ENCODE measurements at places on chromosomes 16 and 17.

- no peak for DNase-seq
Observed at GRCh38 chr17:869086-869485, 86.9 kb downstream of the MRM3 start.

DNA sequence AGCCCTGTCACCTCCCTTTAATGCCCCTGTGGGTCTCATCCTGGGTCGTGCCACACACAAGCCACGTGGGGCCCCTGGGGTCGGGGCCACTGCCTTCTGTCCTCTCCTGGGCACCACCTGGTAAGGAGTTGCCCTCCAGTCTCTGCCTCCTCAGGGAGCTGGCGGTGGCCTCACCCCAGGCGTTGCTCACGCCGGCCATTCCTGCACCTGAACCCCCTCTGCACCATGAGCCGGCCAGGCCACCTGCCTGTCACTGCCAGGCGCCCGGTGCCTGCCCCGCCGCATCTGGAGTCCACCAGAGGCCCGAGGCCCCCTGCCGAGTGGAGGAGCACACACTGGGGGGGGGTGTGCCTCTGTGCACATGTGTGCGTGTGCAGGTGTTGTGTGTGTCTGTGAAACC lies 10.4 kb downstream of the NHERF2 start:
- DNase-seq, result no peak

- DNase-seq, result no peak
Observed at GRCh38 chr17:4836221-4836620, 3.1 kb downstream of the MINK1 start.

DNA sequence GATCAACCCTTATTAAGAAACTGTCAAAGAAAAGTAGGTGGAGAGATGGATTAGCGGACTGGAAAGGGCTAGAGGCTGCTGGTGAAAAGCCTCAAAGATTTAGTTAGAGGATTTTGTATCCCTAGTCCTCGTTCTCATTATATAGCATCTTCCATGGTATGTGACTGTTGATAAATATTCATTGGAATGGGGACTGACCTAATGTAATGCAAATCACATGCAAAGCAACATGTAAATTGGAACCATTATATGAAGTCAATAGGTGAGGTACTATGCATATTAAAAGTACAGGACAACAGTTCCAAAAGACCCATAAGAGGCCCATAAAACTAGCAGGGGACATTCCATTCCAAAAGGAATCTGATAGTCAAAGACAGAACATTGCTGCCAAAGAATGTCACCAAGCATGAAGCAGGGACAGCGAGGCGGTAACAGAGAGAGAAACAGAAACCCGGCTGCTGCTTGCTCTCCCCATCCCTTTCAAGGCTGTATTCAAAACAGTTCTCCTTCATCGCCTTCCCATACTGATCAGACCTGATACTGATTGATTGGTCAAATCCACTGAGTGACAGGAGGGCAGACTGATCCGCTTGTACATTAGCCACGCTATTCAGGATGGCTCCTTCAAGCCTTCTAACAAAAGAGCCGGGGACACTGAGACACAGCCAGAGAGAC lies 44.5 kb downstream of the SOX9 start:
- no peak for DNase-seq

DNA sequence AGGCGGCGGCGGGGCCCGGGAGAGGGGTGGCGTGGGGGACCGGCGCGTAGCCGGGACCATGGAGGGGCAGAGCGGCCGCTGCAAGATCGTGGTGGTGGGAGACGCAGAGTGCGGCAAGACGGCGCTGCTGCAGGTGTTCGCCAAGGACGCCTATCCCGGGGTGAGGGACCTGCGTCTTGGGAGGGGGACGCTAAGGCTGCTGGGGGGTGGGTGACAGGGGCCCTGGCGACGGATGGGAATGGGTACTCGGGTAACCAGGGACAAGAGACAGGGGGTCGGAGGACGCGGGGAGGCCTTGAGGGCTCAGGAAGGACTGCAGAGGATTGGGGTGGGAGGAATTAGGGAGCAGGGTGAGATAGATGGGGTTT lies 243 bp downstream of the RND2 start:
- DNase-seq, result no peak

DNA sequence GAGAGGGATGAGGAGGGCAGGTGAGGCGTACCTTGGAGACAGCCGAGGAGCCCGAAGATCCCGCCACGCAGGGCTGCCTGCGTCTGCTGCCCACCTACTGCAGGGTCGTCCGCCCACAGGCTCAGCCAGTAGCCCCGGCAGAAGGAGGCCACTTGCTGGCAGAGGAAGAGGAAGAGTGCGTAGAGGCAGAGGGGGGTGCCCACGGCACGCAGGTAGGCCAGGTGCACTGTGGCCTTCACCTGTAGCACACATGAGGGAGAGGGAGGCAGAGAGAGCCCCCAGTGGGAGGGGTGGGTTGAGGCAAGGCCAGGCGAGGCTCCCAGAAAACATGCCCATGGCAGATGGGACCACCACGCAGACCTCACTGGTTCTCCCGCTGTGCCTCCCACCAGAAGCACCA lies 53.7 kb downstream of the ABCC6 start:
- no peak for DNase-seq

- DNase-seq, result no peak
Observed at GRCh38 chr16:85650844-85651628, 37.7 kb downstream of the GINS2 start.

DNA sequence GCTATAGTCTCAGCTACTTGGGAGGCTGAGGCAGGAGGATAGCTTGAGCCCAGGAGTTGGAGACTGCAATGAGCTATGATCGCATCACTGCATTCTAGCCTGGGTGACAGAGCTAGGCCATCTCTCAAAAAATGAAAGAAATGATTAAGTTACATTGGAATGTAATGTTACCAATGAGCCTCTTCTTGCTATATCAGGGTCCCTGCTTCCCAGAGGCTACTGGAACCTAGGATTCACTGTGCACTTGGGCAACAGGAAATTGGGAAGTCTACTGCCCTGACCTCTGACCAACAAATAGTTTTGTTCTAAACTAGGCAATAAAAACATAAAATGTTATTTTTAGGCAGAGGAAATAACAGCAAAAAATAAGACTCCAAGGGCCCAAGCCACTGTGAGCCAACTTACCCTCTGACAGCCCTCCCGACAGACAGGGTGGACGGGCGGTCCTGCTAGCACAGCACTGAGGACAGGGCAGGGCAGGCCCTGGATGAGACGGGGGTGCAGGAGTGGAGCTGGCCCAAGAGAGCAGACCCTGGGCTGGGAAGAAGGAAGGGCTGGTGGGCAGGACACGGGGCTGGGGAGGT lies 27.5 kb downstream of the NSMCE1 start:
- DNase-seq, result no peak

DNA sequence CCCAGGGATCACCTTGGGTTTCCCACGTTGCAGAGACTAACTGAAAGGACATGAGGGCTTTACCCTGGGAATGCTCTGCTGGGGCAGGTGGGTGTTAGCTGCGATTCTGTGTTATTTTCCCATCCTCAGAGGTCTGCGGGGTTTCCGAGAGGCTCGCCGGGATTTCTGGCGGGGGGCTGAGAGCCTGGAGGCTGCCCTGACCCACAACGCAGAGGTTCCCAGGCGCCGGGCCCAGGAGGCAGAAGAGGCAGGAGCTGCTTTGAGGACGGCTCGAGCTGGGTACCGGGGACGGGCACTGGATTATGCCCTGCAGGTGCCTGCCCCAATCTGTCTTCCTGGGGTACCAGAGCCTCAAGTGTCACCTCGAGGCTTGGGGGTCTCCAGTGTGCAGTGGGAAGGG lies 6.9 kb downstream of the ACAP1 start:
- DNase-seq, result no peak

GRCh38 chr17:45431531-45432404 lies 902 bp downstream of the ARHGAP27 start:
- DNase-seq, result peak; percentile 36

- DNase-seq, result peak; percentile 68
Observed at GRCh38 chr17:58337600-58338453, 9.2 kb upstream of the TSPOAP1 start.

DNA sequence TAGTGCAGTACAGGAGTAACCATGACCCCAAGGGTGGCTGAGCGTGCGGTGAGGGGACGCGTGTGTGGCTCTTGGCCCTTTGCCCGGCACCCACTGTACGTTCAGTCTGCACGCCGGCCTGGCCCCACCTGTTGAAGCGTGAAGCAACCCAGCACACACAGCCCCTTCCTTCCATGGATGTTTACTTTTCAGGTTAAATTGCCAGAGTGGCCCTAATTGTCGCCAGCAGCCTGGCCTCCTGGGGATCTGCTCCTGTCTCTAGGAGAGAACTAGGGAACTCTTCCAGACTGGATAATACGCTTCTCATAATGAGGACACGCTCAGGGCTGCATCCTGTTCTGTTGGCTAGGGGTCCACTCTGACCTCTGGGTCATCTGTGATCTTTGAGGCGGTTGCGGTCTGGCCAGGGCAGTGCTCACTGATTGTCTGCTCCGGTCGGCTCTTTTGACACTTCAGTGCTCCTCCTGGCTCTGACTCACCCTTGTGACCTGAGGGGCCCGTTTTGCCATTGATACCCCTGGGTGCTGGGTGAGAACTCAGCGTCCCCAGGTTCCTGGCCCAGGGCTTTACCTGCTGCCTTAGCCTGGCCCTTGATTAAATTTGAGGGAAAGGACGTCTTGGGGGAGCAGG lies 27.7 kb downstream of the TPSG1 start:
- DNase-seq, result no peak

GRCh38 chr16:53872248-53873221 lies 168.6 kb downstream of the FTO start:
- no peak for DNase-seq

- no peak for DNase-seq
Observed at GRCh38 chr16:12002447-12003006, 26.0 kb downstream of the SNX29 start.

- no peak for DNase-seq
Observed at GRCh38 chr16:58021661-58022551, 3.6 kb upstream of the MMP15 start.

DNA sequence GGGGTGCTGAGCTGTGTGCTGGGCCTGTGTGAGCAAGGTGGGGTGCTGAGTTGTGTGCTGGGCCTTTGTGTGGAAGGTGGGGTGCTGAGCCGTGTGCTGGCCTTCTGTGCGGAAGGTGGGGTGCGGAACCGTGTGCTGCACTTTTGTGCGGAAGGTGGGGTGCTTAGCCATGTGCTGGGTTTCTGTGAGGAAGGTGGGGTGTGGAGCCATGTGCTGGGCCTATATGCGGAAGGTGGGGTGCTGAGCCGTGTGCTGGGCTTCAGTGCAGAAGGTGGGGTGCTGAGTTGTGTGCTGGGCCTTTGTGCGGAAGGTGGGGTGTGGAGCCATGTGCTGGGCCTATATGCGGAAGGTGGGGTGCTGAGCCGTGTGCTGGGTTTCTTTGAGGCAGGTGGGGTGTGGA lies 555.4 kb upstream of the EEF2KMT start:
- no peak for DNase-seq

DNA sequence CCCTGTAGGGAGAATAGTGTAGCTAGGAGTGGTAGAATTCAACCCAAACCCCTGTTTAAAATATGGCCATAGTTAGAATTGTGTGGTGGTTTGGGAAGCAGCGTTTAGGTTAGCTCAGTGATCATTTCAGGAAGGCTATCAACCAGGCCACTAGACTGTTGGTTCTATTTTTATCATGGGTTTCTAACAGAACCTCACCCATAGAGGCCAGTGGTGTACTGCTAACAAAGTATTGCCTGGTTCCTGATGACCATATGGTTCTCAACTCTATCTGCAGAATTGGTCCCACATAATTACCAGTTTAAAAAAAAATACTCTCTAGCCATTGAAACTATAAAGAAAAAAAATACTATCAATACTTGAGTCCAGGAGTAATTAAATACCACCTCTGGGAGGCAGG lies 70.5 kb upstream of the RASL10B start:
- no peak for DNase-seq

- no peak for DNase-seq
Observed at GRCh38 chr16:47571711-47572110, 110.6 kb downstream of the PHKB start.

DNA sequence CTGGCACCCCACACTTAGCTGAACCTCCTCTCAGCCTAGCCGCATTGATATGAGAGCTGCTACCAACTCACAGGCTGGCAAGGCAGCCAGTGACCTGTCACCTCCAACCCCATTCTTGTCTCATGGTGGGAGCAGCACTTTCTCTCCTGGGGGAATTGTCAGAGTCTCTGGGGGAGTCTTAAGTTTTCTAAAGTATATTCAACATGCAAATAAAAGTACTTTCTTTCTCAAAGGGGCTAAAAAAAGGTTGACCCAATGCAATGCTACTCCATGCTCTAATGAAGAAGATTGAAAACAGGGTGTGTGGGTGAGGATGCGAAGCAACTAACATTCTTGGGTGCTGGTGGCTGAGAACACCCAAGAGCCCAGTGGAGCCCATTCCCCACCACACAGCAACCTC lies 53.1 kb upstream of the SREBF1 start:
- DNase-seq, result no peak

All from activated naive CD4-positive, alpha-beta T cell (primary cell).